ENCODE measurements at places on chromosomes 3 and 15.

- DNase-seq, result no peak
Observed at GRCh38 chr15:84598993-84599392, 1.8 kb upstream of the ZSCAN2 start.

DNA sequence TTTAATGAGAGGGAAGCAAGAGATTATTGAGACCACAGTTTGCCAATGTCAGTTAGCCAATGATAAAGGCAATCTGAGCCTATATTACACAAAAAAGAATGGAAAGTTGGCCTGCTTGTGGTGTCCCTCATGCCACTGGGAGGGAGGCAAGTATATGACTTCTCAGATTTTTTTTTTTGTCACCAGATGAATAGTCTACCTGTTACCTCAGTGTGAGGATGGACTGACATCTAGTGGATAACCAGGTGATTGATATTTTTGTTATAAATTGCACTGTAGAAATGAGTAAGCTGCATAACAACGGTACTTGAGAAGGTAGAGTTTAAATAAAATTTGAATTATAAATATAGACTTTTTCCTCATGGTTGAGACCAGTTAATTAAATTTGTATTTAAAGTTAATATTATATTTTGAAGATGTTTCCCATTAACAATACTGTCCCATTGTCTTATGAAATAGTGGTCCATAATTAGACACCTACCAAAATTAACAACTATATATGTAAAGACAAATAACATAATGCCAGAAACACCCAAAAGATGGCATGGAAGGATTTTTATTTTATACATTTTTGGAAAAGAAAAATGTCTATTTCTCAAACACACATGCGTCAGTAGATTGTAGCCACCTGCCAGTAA, 237.8 kb upstream of the GADL1 start:
- no peak for DNase-seq

GRCh38 chr3:111784001-111784400, 75.1 kb upstream of the PHLDB2 start:
- DNase-seq, result no peak

- no peak for DNase-seq
Observed at GRCh38 chr3:51948016-51948580, 5.9 kb downstream of the PARP3 start.

DNA sequence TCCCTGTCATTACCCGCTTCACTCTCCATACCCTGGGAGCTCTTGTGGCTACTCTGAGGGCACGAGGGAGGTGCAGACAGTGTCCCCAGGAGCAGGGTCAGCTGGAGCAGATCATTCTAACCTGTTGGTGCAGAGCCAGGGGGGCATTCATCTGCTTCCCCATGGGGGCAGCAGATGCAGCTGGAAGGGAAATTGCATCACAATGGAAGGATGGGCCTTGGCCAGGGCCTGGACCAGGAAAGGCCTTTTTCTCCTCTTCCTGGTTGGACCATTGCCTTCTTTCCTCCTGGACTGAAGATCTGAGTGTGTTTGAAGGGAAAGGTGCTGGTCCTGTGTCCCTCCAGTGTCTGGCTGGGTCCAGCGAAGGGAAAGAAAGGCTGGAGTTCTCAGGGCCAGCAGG, 55.7 kb downstream of the EPHB1 start:
- DNase-seq, result no peak

DNA sequence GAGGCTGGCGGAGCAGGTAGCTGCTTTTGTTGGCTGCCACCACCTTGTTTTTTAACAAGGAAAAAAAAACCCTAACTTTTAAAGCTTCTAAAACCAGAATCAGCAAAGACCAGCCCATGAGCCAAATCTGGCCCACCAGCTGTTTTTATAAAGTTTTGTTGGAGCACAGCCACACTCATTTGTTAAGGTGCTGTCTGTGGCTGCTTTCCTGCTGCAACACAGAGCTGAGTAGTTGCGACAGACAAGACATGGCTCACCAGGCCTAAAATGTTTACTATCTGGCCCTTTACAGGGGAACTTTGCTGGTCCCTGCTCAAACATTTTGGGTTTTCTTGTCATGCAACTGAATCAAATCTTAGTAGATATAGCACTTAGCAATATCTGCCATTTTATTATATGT, 18.9 kb downstream of the EFCAB12 start:
- no peak for DNase-seq

GRCh38 chr3:128882719-128883118, 3.3 kb downstream of the ACAD9 start:
- no peak for DNase-seq

- no peak for DNase-seq
Observed at GRCh38 chr15:68055224-68055705, 1.1 kb downstream of the PIAS1 start.

All from GOT3 (cell line).